Activated CD4-positive, alpha-beta memory T cell treated with anti-CD3 and anti-CD28 coated beads, Interleukin-2, amount 10 ng/mL, durations not matched to agents 7 days and 5 days (primary cell): ENCODE measurements at places on chromosomes 13 and 19. TPM values are rescaled to one million over a fixed set of nuclear protein-coding genes. Genes with fewer than 3 reads are reported as not detected.

ONECUT3 gene
- not detected for total RNA-seq

DNA sequence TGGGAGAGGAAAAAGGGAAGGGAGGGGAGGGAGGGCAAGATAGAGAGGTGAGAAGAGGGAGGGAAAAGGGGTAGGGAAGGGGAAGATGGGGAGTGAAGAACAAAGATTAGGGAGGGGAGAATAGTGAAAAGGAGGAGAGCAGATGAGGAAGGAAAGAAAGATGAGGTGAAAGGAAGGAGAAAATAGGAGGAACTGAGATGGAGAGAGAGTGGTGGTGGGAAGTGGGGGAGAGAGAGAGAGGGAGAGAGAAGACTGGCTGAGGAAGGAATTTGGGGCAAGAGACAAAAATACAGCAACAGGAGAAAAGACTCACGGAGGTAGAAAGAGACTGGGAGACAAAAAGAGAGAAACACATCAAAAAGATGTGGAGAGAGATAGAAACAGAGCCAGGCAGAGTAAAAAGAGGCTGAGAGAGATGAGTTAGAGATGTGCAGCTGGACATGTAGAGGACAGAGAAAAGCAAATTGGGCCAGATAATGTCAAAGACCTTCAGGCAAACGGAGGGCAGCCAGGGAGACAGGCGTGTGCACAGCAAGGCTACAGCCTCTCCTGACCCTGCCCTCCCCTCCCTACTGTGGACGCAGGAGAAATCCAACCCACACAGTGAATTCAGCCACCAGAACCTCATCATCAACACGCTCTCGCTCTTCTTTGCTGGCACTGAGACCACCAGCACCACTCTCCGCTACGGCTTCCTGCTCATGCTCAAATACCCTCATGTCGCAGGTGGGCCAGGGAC lies 49.4 kb upstream of the CYP2B6 start:
- no peak for DNase-seq

GRCh38 chr19:19321141-19321577 lies 530 bp downstream of the MAU2 start:
- peak; percentile 21 for DNase-seq

GRCh38 chr19:47494211-47494547 lies 10.2 kb upstream of the KPTN start:
- DNase-seq: no peak

DNA sequence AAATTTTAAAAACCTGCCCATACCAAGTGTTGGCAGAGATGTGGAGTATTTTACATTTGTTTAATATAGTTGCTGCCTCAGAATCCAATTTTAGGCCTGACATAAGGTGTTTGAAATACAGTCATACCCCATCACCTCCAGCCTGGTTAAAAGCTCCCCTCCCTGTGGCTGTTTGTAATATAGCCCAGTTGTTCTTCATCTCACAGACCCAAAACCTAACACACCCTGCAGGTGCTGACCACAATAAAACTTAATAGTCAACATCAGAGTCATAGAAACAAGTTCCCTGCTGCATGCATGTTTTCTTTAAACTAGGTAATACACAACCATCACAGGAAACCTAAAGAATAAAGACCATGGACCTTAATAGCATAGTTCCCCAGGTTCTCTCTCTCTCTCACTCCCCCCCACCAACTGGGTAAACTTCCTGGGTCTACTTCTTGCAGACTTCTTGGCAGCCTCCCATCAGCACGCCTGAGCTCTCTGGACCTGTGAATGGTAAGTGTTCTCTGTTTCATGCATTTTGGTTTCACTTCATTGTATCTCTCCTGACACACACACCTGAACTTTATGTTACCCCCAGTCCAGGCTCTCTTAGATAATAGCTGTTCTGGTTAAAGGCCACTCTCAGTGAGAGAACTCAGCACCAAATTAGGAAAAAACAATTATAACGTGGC lies 1369.9 kb downstream of the EFNB2 start:
- DNase-seq: no peak

DNA sequence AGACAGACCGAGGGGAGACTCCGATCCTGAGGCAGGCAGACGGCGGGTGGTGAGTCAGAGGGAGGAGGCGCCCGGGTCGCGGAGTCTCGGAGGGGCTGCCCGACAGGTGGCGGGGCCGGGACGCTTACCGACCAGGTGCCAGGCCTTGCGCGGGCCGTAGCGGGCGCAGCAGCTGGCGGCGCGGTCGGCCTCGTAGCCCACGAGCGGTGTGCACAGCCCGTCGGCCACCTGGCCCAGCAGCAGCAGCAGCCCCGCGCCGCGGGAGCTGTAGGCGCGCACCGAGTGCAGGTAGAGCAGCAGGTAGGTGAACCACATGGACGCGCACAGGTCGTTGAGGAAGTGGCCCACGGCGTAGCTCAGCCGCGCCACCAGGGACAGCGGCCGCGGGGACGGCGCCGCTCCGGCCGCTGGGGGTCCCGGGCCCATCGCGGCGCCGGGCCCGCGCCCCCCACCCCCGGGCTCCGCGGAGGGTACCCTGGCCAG lies 367 bp downstream of the MFSD12 start:
- peak; percentile 62 for DNase-seq

WDR87 gene
- total RNA-seq: not detected

DNA sequence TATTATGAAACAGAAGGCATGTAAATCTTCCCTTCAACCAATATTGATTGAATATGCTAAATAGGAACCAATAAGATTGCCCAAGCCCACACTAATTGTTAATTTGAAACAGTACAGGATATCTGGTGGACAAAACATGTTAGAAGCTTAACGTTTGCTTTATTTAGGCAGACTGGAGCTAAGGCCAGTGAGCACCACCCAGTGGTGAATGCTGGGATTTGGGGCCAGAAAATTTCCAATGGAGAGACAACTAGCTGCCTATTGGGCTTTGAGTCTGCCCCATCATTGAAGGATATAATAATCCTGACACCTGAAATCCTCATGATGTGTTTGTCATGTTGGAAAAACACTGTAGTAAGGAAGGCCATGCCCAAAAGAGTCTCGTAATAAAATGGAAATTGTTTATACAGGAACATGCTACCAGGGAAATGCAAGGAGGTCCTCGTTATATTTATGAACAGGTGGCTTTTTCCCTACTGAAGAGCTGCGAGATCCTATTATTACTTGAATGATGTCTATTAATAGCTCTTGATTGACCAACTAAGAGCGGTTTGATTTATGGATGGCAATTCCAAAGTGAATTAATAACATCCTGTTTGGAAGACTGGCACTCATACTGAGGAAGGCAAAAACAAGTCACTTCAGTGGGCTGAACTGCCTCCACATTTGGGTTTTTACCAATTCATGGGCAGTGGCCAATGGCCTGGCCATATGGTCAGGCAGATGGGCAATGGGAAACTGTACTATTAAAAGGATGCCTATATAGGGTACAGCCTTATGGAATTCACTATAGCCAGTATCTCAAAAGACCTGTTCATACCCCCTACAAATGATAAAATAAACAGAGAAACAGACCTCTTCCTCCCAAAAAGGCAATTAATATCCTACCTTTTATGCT lies 8.7 kb downstream of the SIGLECL1 start:
- DNase-seq: peak; percentile 78

KANK3 gene
- total RNA-seq: 8.7 TPM

GRCh38 chr13:20738616-20739015 lies 35.1 kb downstream of the IL17D start:
- DNase-seq: no peak

SYNGR4 gene
- total RNA-seq: 0.28 TPM

DNA sequence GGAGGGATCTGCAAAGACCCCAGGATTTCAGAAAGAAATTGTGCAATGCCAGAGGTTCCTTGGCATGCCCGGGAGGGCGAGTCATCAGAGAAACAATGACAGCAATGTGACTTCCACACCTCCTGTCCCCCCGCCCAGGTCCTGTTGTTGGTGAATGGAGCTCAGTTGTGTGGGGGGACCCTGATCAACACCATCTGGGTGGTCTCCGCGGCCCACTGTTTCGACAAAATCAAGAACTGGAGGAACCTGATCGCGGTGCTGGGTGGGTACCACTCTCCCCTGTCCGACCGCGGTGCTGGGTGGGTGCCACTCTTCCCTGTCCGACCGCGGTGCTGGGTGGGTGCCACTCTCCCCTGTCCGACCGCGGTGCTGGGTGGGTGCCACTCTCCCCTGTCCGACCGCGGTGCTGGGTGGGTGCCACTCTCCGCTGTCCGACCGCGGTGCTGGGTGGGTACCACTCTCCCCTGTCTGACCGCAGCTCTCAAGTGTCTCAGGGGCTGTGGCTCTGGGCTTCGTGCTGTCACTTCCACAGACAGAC lies 5.2 kb upstream of the F10 start:
- no peak for DNase-seq

DNA sequence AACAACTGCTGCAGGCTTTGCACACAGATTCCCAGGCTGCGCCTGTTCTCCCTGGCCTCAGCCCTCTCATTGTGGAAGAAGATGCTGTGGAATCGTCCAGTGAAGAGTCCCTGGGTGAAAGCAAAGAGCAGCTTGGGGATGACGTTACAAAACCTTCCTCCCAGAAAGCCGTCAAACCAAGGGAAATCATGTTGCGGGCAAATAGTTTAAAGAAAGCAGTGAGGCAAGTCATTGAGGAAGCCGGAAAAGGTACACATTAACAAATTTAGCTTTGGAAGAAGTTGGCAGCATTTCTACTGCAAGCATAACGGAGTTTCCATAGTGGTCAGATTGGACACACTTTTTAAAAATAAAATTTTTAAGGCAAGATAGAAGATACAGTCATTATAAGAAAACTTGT lies 82.9 kb upstream of the AKAP11 start:
- DNase-seq: no peak

MAP1S gene
- total RNA-seq: 76.2 TPM

IGFL3 gene
- not detected for total RNA-seq

DNA sequence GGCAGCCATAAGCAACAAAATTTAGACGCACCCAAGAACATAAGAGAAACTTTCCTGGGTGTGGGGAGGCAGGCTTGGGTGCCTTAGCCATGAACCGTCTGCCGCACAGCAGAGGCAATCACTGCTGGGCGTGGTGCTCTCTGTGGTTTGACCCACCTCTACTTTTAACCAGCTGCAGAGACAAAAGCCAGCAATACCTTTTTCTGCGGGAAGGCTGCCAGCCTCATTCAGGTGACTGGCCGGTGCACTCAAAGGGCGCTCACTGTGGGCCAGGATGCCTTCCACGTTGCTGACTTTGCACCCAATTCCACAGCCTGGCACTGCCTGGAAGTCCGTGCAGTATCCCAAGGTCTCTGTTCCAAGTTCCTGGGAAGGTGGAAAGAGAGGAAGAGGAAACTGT lies 69.1 kb downstream of the ATP7B start:
- DNase-seq: peak; percentile 60

DNA sequence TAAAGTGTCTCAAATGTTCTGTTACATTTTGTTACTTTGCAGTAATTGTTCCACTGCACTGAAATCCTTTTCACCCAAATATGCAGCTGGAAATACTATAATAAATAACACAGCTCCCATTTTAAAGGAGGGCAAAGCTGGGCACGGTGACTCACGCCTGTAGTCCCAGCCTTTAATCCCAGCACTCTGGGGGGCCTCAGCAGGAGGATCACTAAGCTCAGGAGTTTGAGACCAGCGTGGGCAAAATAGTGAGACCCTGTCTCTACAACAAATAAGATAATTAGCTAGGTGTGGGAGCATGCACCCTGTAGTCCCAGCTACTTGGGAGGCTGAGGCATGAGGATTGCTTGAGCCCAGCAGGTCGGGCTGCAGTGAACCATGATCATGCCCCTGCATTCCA lies 7.5 kb upstream of the UBAC2 start:
- DNase-seq: no peak

SAMD4B gene
- total RNA-seq: 53.9 TPM

DNA sequence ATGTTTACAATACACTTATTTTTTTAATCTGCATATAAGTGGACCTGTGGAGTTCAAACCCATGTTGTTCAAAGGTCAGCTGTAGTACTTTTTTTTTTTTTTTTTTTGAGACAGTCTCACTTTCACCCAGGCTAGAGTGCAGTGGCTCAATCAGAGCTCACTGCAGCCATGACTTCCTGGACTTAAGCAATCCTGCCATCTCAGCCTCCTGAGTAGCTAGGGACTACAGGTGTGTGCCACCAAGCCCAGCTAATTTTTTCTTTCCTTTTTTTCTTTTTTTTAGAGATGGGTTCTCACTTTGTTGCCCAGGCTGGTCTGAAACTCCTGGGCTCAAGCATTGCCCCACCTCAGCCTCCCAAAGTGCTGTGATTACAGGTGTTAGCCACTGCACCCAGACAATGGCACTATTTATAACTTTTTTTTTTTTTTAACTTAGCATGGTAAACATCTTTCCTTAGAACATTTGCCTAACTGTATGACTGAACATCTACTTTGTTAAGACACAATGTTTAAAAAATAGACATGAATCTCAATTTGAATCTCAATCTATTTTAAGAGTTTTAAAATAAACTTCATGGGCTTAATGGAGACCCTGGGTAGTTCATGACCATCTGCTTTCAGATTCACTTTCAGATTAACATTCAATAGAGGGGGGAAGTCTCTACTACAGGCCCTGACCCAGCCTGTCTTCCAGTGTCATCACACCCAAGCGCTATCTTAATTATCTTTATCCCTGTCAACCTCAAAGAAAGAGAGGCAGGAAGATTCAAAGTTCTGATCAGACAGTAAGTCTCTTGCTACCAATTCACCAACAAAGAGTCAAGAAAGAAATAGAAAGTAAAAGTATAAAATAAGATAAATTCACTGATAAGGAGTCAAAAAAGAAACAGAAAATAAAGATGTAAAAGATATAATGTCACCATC lies 97.7 kb upstream of the DOCK9 start:
- DNase-seq: no peak

- DNase-seq: no peak
Observed at GRCh38 chr13:34107806-34108205, 289.9 kb downstream of the RFC3 start.

- DNase-seq: no peak
Observed at GRCh38 chr13:100097821-100098220, 8.9 kb downstream of the PCCA start.

DNA sequence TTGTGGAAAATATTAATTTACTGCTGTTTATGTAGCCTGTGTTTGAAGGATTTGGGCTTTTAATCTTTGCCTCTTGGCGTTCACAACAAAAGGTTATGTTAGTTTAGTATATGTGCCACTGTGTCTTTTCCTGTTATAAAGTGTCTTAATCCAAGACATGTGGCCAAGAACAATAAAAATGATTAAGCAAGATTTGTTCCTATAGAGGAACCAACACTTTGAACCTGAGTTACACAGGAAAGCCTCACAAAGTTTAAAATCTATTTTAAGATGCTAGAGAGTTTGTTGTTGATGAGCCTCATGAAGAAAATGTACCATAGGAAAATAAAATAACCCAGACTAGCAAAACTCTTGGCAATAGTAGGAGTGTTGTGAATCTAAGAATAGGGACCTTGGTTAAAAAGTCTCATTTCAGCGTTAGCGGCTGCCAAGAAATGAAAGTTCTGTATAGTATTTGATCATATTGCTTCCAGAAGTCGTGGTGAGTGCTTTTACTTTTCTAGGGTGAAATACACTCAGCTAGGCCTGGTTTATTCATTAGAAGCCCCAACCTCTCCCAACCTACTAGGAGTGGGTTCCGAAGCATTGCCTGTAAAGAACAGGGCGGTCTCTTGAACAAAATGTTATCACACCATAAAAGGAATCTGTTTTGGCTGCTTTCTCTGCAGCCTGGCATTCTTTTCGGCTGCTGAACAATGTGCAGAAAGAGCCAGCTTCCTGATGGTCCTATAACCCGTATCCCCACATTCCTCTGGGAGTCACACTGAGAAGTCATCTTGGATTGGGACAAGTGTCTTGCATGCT lies 102.6 kb downstream of the LRCH1 start:
- no peak for DNase-seq
